Erythroblast (primary cell): ENCODE measurements at places on chromosomes 7 and 10.

- no peak for DNase-seq
These were observed 46.5 kb upstream of the KIAA1217 start for GRCh38 chr10:24162206-24162985.

DNA sequence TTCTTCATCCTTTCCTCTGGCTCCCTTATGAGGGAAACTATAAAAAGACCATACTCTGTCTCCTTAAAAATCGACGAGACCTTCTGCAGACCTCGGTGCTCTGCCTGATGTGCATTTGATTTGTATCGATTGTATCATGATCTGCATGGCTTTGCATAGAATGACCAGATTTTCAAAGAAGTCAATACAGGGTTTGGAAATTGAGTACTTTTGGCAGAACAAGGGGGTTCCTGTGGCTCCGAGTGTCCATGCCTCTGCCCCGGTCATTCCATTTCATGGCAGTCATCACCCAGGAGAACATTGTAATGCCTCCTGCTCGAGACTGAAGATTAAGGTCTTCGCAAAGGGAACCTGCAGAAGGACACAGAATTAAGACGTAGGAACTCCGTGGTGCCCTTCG is 685 bp downstream of the CASP2 start:
- DNase-seq: peak; percentile 49

- no peak for DNase-seq
These were observed 27.0 kb upstream of the CDK13 start for GRCh38 chr7:39923091-39923490.

GRCh38 chr7:135645296-135645904 is 16.9 kb upstream of the STMP1 start:
- DNase-seq: peak; percentile 59

DNA sequence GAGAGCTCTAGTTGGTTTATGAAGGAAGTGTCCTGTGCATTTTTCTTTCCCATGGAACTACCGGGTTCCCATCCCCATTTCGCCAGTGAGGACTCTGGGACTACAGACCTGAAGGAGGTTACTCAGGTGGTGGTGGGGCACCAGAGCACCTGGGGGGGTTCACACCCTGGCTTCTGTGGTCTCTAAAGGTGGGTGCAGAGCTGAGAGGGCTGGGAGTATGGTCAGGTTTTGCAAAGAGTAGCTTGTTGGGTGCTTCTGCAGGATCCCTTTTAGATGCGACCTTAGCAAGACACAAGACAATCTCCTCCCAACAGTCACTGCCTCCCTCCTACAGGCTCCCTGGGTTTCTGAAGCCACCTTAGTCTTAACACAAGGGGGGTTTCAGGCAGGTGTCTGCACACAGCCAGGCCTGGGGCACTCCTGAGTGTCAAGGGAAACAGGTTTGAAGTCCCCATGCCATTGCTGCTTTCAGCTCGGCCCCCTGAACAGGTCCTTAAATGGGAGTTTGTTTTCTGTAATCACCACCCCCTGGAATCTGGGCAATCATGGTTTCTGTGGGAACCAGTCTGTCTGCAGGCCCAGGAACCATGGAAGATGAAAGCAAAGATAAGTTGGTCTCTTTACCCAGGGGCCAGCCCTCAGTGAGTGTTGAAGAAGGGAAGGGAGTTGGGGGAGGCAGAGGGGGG is 9.9 kb upstream of the CXCL12 start:
- no peak for DNase-seq

DNA sequence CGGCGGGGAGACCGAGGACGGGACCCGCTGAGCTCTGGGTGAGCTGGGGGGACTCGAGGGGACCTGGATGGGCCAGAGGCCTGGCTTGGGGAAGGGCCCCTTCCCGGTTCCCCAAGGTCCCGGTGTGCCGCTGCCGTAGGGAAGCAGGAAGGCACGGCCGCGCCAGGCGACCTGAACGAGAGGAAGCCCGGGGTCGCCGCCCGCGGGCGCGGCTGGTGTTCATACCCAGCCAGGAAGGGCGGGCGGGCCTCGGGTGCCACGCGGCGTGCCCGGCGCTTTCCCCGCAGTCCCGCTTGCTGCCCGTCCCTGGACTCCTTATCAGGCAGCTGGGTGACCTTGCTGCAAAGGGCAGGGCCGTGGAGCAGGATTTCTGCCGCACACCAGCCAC is 38.0 kb downstream of the ZNF777 start:
- peak; percentile 42 for DNase-seq

- DNase-seq: no peak
These were observed 13.7 kb downstream of the PHTF2 start for GRCh38 chr7:77812290-77812685.

- no peak for DNase-seq
These were observed 3.6 kb upstream of the ZEB1 start for GRCh38 chr10:31315453-31315852.

- DNase-seq: no peak
These were observed 9.9 kb downstream of the TTYH3 start for GRCh38 chr7:2641406-2642393.

DNA sequence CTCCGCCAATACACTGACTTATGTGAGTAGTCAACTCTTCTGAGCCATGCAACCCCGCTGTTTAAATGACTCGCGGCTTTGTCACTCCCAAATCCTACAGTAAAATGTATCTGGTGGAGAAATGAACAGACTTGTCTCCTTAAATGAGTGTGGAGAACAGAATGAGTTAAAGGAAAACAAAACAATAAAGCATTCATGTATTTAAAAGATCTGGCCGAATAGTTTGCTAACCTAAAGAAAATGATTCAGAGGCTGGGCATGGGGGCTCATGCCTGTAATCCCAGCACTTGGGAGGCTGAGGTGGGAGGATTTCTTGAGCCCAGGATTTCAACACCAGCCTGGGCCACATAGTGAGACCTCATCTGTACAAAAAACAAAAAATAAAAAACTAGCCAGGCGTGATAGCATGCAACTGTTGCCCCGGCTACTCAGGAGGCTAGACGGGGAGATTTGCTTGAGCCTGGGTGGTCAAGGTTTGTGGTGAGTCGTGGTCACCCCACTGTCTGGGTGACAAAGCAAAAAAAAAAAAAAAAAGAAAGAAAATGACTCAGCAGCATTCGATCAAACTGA is 86.5 kb upstream of the PFKP start:
- DNase-seq: no peak

DNA sequence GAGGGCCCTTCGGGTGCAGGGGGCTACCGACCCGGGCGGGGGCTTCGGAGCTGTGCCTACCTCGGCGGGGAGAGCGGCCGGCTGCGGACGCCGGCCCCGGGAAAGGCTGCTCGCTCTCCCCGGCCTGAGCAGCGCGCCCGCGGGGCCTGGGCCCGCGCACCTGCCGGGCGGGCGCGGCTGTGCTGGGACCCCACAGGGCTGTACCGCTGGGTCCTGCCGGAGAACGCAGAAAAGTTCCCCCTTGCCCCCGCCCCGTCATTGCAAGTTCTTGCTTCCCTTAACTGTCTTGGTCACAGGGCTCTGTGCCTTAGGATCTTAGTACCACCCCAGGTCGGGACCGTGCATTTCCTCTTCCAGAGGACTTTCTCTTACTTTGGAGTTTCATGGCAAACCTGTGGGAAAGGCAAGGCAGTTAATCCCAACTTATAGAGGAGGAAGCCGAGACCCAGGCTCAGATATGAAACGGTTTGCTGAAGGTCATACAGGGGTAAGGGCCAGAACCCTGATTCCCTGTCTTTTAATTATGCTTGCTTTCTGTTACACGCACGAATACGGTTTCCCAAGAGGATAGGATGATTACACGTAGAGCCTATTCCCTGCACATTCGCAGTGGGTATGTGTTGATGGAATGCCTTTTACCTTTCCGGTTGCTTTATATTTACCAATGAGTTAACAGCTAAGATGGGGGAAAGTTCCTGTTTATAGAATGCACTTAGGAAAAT is 652 bp downstream of the PCGF5 start:
- DNase-seq: peak; percentile 55

- no peak for DNase-seq
These were observed 121.8 kb downstream of the NOC3L start for GRCh38 chr10:94240901-94241300.

DNA sequence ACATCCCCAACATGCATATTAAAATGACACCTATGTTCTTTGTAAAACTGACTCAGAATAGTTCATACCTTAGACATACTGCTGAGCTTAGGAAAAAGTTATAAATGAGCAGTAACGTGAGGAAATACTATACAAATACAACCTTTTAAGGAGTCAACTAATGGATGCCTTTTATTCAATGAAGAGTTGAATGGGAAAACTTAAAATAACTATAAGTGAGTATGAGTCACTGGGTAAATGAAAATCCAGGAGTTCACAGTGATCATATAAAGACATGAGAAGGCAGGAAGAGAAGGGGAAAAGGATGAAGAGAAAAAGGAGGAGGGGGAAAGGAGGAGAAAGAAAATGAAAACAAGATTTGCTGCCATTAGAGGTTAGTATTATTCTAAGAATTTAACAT is 157.8 kb upstream of the PCDH15 start:
- no peak for DNase-seq

DNA sequence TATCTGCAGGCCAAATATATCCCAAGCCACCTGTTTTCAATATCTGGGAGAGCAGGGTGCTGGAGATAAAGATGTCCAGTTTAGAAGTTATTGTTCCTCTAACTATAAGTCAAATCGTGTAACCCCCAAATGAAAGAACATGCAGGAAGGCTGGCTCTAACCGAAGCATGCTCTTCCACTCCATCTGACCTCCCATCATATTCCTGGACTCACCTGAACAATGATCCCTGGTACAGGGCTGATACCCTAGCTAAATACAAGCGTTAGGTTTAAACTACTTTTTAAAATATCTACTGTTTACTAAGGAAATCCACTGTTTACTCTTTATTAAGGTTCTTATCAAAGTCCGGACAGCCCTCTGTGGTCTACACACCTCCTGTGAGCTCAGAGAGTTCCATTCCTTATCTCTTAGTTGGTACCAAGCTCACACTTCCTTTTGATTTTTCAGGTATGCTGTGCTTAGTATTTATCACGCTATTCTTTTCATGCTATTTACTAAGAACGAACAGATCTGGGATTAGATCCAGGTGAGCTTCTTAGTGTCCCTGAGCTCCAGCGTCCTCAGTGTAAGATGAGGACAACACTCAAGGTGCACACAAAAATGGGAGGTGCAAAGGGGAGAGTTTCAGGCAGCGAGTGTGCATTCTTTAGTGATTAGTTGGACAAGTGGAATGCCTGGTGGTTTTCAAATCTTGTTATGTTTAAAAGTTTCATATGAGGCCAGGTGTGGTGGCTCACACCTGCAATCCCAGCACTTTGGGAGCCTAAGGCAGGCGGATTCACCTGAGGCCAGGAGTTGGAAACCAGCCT is 23.6 kb upstream of the COBL start:
- no peak for DNase-seq

DNA sequence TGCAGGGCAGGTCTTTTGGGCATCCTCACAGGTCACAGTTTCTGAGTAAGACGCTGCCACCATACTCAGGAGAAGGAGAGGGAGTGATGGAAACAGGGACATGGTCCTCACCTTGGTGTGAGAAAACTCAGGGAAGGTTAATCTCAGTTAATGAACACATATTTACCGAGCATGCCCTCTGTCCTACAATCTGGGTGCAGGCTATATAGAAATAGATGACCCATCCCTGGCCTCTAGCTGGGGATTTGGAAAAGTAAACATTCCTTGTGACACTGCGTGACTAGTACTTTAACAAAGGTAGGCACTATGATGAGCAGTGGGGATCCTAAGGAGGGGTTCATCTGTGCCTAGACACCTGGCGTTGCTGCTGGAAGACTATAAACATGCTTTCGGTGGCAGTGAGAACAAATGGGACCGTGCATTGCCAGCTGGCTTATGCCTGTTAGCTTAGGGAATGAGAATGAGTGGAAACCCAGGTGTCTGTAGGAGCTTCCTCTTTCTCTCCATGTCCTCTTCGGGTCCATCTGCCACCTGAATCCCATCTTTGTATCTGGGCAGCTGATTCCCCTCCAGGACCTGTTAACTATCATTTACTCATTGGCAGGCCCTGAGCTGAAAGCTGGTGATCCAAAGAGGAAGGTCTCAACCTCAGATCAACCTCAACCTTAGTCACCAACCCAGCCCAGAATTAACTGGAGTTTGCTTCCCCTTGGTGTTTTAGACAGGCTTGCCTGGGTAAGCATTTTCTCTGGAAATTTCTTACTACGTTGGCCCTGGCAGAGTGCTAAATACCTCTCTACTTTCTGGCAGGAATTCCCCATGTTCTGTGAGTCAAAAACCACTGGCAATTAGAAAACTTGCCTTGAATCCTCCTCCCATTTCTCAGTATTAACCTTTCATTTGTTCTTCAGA is 794 bp downstream of the MBL2 start:
- DNase-seq: no peak

GRCh38 chr10:68871731-68872342 is 29.3 kb upstream of the DDX50 start:
- DNase-seq: no peak

- peak; percentile 43 for DNase-seq
These were observed 37.9 kb upstream of the AFAP1L2 start for GRCh38 chr10:114442091-114442630.

GRCh38 chr10:107733328-107734130 is 569.0 kb upstream of the SORCS1 start:
- no peak for DNase-seq

- no peak for DNase-seq
These were observed 350.1 kb downstream of the ETV1 start for GRCh38 chr7:13639396-13639795.
